ENCODE measurements at places on chromosomes 4 and X.
A peak's percentile ranks its signal among the peaks of the same experiment; 100 is the strongest.

DNA sequence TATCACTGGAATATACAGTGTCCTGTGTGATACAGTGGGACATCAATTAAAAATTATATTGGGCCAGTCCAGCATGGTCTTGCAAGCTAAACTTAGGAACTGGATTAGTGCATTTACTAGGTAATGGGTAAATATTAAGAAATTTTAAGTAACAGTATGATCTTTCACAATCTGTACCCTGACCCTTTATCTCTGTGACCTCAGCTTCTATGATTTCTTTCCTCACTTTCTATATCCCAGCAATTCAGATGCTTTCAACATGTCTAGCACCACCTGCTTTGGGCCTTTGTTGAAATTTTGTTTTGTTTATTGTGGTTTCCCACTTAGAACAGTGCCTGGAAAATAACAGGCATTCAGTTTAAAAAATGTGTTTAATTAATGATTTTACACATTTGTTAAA lies 2295.4 kb downstream of the ARAP2 start:
- DNase-seq, result no peak

DNA sequence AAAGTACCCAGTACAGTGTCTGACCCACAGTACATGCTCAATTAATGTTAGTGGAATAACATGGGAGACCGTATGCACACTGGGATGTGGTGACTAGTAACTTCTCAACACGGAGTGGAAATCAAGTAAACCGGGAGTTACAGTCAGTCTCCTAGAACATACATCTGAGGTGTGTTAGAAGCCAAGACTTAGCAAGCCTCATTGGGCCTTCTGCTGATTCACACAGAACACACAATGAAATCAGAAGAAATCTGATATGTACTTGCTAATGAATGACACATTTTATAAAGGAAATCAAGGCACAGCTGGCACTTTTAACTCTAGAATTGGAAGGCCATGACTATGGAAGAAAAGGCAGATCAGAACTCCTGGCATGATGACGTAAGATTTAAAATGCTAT lies 13.0 kb downstream of the TRAPPC2 start:
- no peak for DNase-seq

GRCh38 chrX:150299579-150299978 lies 63.5 kb upstream of the MAMLD1 start:
- no peak for DNase-seq

GRCh38 chr4:993111-994029 lies at the start of gene SLC26A1:
SLC26A1 (minus strand) TSS chr4:993404; CDS start chr4:991703, 1,701 bp downstream.
- DNase-seq, result no peak

DNA sequence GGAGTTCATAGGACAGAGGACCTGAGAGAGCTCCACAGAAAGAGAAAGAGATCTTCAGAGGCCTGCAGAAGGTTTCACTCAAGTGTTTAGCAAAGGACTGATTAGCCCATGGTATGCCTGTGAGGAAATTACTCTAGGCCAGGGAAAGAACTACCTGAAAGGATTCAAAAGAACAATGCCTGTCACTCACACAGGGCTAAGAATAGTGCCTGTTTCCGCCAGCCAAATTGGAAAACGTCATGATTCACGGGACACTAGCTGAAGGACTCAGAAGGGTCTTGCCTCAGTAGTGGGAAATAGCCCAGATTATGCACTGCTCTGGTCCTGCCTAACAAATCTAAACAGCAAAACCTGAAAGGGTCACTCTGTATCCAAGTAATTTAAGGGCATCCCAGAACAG lies 21.1 kb downstream of the SYTL4 start:
- DNase-seq, result no peak

DNA sequence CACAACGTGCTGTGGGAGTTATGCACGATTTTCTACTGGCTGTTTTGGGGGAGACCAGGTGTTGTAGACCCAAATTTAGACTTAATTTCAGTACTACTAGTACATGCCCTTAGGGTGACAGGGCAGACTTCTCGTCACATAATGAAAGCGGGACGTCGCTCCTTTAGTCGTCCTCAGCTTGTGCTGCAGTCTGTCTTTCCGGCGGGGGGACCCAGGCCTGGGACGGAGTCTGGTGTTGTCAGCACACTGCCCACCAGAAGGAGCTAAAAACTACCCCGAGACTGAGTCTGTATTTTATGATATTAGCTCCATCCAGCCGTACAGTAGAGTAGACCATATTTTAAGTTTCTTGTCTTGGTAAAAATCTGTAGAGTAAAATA lies 35.5 kb downstream of the NOP14 start:
- no peak for DNase-seq

- no peak for DNase-seq
Measured at GRCh38 chr4:161188578-161188977, 975.2 kb downstream of the FSTL5 start.

DNA sequence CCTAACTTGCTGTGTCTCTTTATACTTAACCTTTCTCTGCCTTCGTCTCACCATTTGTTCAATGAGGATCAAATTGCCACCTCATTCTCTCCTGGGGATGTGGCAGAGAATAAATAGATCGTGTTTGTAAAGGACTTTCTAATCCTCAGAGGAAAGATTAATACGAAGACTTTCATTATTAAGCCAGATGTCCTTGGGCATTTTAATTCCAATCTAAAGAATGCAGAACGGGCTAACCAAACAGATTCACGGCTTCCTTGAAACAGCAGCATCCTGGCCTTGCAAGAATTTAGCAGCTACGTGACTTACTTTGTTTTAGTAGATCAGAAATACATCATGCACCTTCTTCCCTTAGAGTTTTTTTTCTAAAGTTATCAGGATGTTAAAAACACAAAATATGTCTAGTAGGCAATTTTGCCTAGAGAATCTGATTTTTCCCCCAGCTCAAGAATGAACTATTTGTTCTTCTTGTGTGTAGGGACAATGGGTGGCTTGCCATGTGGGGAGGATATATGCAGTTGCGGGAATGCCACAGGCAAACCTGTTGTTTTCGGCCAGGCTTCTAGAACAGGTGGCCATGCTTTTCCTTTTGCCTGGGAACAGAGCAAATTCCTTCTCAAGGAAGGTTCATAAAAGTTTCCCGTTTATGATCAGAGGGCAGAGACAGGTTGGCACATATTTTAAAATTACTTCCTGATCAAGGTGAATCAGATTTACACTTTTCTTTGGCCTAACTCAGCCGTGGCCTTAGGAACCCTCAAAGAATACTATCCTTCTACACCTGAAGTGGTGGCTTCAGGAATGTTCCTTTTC lies 3.0 kb downstream of the MID1 start:
- no peak for DNase-seq

GRCh38 chr4:47287735-47288134 lies 175.8 kb downstream of the COMMD8 start:
- DNase-seq, result no peak

GRCh38 chr4:54233277-54233696 lies 4.2 kb downstream of the PDGFRA start:
- peak; percentile 87 for DNase-seq

DNA sequence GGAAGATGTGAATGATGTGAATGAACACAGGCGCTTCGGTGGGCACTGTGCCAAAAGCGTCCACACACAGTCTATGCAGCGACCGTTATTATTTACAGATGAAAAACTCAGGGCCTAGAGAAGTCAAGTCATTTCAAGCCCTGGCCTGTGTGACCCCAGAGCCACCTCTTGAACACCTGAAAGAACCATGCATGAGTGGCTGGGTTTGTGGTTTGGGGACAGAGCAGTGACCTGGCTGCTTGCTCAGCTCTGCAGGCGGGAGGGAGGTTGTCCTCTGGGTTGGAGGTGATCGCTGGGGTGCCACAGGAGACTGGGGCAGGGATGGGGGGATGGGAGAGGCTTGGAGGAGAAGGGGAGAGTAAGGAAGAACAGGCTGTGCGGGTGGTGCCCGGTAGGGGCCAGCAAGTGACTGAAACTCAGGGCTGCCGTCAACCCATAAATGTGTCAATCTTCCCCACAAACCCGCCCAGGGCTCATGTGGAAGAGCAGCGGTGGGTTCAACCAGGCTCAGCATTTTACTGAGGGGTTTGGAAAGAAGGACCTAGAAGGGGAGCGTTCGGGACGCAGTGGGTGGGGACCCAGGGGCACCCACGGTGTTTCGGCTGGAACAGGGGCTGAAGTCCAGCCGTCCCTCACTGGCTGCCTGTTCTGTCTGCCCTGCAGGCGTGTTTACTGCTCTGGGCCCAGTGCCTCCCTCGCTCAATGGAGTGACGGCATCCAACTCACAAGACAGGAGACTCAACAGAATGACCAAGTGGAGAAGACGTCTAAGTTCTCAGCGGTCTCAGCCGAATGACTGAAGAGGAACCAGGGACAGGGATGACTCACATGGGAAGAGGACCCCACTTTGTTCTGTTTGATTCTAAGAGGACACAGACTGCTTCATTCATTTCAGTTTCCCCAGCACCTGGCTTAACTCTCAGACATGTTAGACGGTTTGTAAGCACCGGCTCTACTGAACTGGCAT lies 167.8 kb downstream of the AFAP1 start:
- peak; percentile 85 for DNase-seq
